CD8-positive, alpha-beta memory T cell (primary cell): ENCODE measurements at places on chromosomes 11 and 22.

- H3K4me3 ChIP-seq, result no peak overlapping the region
- H3K27me3 ChIP-seq, result no peaks in the 10 kb centered on the region
- DNase-seq, result no peak
- H3K27ac ChIP-seq, result no peak overlapping the region
- no peaks in the 10 kb centered on the region for H3K4me1 ChIP-seq
- H3K36me3 ChIP-seq, result no peaks in the 10 kb centered on the region
Measured at GRCh38 chr11:44889266-44889665, 61.4 kb downstream of the TP53I11 start.

- H3K27me3 ChIP-seq, result no peaks in the 10 kb centered on the region
- H3K4me1 ChIP-seq, result no peaks in the 10 kb centered on the region
- DNase-seq, result no peak
- no peak overlapping the region for H3K4me3 ChIP-seq
Measured at GRCh38 chr11:39461066-39461465, 1998.4 kb downstream of the LRRC4C start.

DNA sequence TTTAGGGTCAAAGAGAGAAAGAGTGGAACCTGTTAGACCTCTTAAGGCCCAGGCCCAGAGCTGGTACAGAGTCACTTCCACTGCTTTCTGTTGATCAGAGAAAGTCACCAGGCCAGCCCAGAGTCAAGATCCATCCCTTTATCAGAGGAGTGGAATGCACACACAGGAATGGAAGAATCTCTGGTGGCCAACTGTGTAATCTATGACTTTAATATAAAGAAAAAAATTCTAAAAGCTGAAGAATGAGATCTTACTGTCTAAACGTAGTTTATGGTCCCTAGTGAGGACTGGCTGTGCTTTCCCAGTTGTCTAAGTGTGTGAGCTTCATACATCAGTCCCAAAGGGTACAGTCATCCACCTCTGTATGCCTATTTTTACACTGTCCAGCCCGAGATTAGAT is 51.0 kb downstream of the PPFIBP2 start:
- no peaks in the 10 kb centered on the region for H3K4me1 ChIP-seq
- no peaks in the 10 kb centered on the region for H3K36me3 ChIP-seq
- DNase-seq, result no peak
- H3K4me3 ChIP-seq, result no peak overlapping the region
- no peaks in the 10 kb centered on the region for H3K27me3 ChIP-seq
- no peak overlapping the region for H3K27ac ChIP-seq

GRCh38 chr22:25023879-25024278 is 71.4 kb downstream of the KIAA1671 start:
- no peak overlapping the region for H3K4me3 ChIP-seq
- H3K27me3 ChIP-seq, result no peaks in the 10 kb centered on the region
- no peaks in the 10 kb centered on the region for H3K4me1 ChIP-seq
- no peak for DNase-seq
- H3K27ac ChIP-seq, result no peak overlapping the region

GRCh38 chr11:114232400-114233059 is 63.7 kb upstream of the NNMT start:
- H3K4me1 ChIP-seq, result no peaks in the 10 kb centered on the region
- no peak overlapping the region for H3K4me3 ChIP-seq
- H3K27me3 ChIP-seq, result no peaks in the 10 kb centered on the region
- no peak for DNase-seq
- H3K27ac ChIP-seq, result no peak overlapping the region

GRCh38 chr11:124943254-124943616 is 7.4 kb upstream of the HEPACAM start:
- no peak for DNase-seq
- H3K27me3 ChIP-seq, result no peaks in the 10 kb centered on the region
- no peak overlapping the region for H3K4me3 ChIP-seq
- H3K4me1 ChIP-seq, result peaks cover 15% of the 10 kb centered on the region
- no peaks in the 10 kb centered on the region for H3K36me3 ChIP-seq

GRCh38 chr11:33536178-33536577 is 164.4 kb downstream of the C11orf91 start:
- no peak for DNase-seq
- H3K4me3 ChIP-seq, result no peak overlapping the region
- no peaks in the 10 kb centered on the region for H3K36me3 ChIP-seq
- no peak overlapping the region for H3K27ac ChIP-seq

GRCh38 chr22:20864186-20864908 is 5.5 kb downstream of the SNAP29 start:
- H3K27ac ChIP-seq, result no peak overlapping the region
- H3K4me3 ChIP-seq, result no peak overlapping the region
- peaks cover 56% of the 10 kb centered on the region for H3K4me1 ChIP-seq
- H3K36me3 ChIP-seq, result no peaks in the 10 kb centered on the region

DNA sequence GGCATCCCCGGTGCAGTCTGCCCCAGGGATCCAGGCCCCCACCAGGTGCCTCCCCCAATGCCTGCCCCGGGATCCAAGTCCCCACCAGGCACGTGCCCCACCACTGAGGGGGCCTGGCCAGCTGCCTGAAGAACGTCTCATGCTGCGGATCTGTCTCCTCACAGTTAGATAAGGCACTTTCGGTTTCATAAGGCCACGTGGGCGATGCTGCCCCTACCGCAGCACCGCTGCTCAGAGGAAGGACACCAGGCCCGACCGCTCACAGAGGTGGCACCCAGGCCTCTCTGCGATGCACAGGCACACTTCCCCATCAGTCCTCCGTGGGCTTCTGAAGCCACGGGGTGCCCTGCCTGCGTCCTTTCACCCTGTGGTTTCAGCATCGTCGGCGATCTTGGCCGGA is 68.1 kb upstream of the BID start:
- H3K36me3 ChIP-seq, result no peaks in the 10 kb centered on the region
- peaks cover 9% of the 10 kb centered on the region for H3K4me1 ChIP-seq
- peak; percentile 73 for DNase-seq

DNA sequence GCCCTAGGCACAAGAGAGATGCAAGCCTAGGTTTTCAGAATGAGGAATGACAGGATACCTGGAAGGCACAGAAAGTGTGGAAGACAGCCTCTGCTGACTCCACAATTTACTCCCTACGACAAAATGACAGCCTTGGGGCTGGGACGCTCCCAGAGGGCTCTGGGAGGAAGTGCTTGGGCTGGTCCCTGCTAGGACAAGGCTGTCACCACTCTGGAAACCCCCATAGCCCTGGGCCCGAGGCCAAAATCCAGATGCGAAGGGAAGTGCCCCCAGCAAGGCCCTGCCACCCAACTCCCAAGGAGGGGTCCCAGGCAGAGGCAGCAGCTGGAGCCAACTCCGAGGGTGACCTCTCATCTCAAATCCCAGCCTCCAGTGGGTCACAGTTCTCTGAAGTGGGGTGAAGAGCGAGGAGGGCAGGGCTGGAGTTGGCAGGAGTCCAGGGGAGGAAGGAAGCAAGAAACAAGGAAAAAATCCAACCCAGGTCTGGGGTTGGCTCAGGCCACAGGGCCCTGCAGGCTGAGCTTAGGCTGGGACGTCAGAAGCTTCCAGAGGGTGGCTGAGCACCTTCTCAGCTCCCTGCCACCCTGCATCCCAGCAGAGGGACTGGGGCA is 6.3 kb upstream of the CDC42EP2 start:
- H3K4me3 ChIP-seq, result no peak overlapping the region
- H3K27me3 ChIP-seq, result no peaks in the 10 kb centered on the region
- DNase-seq, result no peak

DNA sequence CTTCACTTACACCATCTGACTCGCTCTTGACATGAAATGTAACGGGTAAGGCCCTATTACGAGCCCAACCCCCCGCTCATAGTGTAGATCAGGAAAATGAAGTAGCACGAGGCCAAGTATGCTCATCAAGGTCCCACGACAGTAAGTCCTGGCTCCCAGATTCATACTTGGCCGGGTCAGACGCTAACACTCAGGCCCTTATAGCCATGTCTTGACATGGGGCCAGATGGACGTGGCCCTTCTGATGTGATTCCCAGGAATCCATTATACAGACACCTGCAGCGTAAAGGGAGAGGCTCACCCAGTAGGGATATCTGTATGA is 175.1 kb downstream of the CEP164 start:
- no peak overlapping the region for H3K27ac ChIP-seq
- H3K4me3 ChIP-seq, result no peak overlapping the region
- no peaks in the 10 kb centered on the region for H3K27me3 ChIP-seq
- no peaks in the 10 kb centered on the region for H3K4me1 ChIP-seq
- no peaks in the 10 kb centered on the region for H3K36me3 ChIP-seq

- no peak overlapping the region for H3K4me3 ChIP-seq
- peaks cover 36% of the 10 kb centered on the region for H3K4me1 ChIP-seq
- H3K27ac ChIP-seq, result no peak overlapping the region
Measured at GRCh38 chr22:38761202-38762162, 5.7 kb upstream of the SUN2 start.

DNA sequence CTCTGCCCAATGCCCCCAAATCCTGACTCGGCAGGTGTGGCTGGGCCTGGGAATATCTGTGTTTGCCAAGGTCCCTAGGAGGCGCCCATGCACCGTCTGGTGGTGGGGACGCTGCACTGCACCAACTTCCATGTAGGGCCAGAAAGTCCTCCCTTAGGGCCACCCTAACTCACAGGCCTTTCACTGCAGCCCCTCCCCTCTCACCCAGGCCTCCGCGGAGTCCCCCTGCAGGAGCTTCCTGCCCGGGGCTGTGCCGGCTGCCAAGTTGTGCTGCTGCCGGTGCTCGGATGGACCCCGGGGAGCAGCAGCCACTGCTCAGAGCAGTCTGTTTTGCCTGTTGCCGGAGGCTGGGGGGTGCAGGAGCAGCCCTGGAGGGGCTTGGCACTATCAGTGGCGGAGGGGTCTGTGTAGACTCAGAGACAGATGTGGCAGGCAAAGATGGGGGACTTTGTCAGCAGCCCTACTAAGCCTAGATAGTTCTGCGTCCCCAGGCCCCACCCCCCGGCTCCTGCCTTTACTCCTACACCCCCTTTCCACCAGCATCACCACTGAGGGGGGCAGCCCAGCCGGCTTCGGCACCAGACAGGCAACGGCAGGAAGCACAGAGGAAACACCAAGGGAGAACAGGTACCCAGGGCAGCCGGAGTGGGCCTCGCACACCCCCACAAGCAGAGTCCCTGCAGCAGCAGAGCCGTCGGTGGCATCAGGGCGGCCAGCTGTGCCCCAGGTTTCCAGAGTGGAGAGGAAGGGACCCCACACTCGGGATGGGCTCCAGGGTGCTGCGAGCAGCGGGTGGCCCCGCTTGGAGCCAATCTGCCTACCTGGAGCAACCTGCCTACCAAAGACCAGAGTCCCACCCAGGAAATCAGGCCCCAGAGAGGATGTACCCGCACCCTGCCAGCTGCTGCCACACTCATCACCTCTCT is 124.3 kb downstream of the TRIM29 start:
- H3K4me3 ChIP-seq, result no peak overlapping the region
- H3K36me3 ChIP-seq, result no peaks in the 10 kb centered on the region
- H3K27ac ChIP-seq, result no peak overlapping the region
- DNase-seq, result no peak
- no peaks in the 10 kb centered on the region for H3K4me1 ChIP-seq
- H3K27me3 ChIP-seq, result no peaks in the 10 kb centered on the region

- H3K27ac ChIP-seq, result no peak overlapping the region
- H3K4me1 ChIP-seq, result peaks cover 9% of the 10 kb centered on the region
- H3K4me3 ChIP-seq, result no peak overlapping the region
- DNase-seq, result no peak
- no peaks in the 10 kb centered on the region for H3K36me3 ChIP-seq
- H3K27me3 ChIP-seq, result no peaks in the 10 kb centered on the region
Measured at GRCh38 chr22:42434748-42435425, 2.7 kb upstream of the NFAM1 start.

DNA sequence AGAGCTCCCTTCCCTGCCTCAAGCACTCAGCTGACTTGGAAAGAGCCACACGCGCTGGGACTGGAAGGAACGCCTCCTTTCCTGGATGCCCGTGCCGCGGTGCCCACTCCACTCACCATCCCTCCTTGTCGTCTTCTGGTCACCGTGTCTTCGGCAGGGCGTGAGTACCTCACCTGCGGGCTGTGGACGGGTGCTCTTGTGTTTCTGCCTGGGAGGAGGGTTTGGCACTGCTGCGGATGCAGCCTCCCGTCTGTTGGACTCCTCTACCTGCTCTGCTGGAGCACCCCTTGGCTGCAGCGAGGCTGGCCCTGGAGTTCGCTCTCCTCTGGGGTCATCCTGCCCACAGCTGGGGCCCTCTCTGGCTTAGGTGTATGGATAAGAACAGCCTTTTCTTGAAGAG is 612.7 kb downstream of the BRD1 start:
- H3K27ac ChIP-seq, result no peak overlapping the region
- DNase-seq, result no peak
- no peaks in the 10 kb centered on the region for H3K36me3 ChIP-seq
- H3K27me3 ChIP-seq, result no peaks in the 10 kb centered on the region

- no peak for DNase-seq
- no peak overlapping the region for H3K4me3 ChIP-seq
- no peaks in the 10 kb centered on the region for H3K27me3 ChIP-seq
Measured at GRCh38 chr22:29786031-29786430, 18.9 kb downstream of the UQCR10 start.

DNA sequence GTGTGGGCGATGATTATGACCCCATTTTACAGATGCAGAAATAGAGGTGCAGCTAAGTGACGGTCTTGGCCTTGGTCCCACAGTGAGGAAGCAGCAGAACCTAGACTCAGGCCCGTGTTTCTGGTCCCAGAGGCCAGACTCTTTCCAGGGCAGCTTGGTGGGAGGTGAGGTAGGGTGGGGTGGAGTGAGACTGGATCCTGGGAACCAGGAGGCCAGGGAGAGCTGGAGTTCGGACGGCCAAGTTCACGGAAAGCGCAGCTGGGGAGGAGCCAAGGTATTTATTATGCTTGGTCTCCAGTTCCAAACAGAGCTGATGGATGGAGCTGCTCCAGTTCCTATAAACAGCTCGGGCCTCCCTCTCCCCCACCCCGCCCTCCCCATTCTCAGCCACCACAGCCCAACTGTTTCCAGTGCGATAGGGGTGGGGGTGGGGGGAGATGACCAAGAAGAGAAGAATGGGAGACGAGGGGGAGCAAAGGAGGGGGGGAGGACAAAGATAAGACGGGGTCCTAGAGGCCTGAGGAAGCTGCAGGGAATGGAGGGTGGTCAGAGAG is 16.2 kb downstream of the LRRC32 start:
- H3K27ac ChIP-seq, result no peak overlapping the region
- DNase-seq, result no peak
- H3K27me3 ChIP-seq, result no peaks in the 10 kb centered on the region
- H3K36me3 ChIP-seq, result no peaks in the 10 kb centered on the region

DNA sequence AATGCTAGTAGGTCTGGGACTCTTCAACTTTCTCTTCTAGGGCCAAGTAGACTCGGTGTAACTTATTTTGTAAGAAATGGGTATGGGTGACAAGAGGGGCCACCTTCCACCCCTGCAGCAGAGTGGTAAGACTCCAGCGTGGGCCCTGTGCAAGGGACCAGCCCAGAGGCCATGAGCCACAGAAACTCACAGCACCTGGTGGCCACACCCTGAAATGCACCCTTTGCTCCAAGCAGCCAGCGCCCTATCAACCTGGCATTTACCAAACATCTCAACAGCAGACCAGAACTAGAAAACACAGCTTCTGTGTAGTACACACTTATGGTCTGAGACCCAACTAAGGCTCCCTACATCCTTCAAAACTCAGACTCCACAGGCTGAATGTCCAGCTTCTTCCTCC is 5.7 kb downstream of the CDCA5 start:
- H3K36me3 ChIP-seq, result no peaks in the 10 kb centered on the region
- H3K4me3 ChIP-seq, result no peak overlapping the region
- peaks cover 5% of the 10 kb centered on the region for H3K4me1 ChIP-seq
- H3K27me3 ChIP-seq, result no peaks in the 10 kb centered on the region
